GM12865 (cell line): ENCODE measurements at places on chromosomes 16 and 17.

- DNase-seq: no peak
These were observed 507 bp downstream of the FHOD1 start for GRCh38 chr16:67246756-67247191.

DNA sequence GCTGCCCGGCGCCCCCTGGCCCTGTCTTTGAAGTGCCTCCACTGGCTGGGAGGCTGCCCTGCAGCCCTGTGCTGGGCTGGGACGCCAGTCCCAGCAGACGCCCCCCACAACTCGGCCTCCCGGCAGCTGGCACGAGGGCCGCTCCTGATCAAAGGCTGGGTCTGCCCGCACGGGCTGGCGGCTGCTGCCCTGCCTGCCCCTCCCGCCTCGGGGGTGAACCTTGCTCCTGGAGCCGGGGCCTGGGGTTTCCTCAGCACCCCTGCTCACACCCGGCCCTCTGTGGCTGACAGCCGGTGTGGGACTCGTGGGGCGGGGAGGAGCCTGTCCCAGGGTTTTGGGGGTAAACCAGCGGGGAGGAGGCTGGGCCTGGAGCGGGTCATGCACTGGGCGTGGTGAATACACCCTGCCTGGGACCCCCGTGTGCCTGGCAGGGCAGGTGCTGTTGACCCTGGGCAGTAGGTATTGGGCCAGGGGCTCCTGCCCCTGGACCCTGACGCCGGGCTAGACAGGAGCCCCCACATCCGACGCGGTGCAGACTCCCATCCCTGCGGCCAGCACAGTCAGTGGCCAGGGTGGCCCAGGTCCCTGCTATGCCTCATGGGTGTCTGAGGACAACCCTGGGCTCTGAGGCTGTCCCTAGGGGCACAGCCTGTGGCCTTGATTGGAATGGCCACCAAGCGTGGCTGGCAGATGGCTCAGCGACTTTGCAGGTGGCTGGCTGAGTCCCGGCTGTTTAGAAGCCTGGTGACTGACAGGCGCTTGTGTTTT lies 21.7 kb downstream of the CENPX start:
- no peak for DNase-seq

DNA sequence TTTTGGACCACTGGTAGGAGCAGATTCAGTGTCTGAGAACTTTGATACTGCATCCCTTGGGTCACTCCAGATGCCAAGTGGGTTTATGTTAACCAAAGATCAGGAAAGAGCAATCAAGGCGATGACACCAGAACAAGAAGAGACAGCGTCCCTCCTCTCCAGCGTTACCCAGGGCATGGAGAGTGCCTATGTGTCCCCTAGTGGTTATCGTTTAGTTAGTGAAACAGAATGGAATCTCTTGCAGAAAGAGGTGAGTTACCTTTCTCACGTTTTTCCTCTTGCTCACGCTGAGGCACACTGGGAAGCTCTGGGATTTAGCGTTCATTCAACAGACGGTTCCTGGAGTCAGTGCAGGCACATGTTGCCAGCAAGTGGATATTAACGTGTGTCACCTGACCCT lies 58.0 kb downstream of the NUP88 start:
- DNase-seq: no peak

DNA sequence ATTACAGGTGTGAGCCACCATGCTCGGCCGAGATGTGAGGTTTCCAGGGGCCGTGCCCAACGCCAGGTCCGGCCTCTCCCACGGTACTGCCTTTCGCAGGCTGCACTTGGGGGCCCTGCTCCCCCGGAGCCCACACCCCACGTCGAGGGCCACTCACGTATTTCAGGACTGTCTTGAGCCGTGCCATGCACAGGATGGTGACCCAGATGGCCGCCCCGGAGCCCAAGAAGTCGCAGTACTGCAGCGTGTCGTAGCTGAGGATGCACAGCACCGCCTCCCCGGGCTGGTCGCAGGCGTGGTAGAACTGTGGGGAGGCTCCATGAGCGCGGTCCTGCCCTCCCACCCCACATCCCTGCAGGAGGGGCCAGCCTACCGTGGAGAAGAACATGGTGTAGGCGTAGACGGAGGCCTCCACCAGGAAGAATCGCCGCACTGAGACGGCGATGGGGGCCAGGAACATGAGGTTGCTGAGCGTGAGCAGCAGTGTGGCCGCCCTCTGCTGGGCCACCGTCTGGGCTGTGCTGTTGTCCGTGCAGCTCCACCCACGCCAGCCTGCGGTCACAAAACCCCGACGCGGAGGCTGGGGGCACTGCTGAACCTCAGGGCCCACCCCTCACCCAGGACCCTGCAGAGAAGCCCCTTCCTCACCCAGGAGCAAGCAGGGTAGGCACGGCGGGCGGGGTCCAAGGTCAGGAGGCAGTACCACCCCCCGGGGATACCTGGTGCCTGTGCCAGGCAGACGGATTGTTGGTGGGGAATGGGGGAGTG lies 3.7 kb upstream of the MRPL28 start:
- DNase-seq: no peak

DNA sequence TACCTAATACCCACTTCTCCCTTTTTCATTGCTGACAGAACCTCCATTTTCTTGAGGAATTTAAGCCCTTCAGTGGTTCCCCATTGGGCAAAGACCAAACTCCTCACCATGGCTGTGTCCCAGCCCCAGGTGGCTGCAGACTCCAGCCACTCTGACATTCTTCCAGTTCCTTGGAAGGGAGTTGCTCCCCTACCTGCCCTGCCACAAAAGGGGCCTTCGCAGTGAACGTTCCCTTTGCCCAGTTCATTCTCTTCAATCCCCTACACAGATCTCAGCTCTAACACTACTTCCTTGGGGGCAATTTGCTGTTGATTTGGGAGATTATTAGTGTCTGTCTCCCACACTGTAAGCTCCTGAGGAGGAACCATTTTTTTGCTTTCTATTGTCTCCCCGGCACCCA lies 3.2 kb upstream of the AKTIP start:
- no peak for DNase-seq

DNA sequence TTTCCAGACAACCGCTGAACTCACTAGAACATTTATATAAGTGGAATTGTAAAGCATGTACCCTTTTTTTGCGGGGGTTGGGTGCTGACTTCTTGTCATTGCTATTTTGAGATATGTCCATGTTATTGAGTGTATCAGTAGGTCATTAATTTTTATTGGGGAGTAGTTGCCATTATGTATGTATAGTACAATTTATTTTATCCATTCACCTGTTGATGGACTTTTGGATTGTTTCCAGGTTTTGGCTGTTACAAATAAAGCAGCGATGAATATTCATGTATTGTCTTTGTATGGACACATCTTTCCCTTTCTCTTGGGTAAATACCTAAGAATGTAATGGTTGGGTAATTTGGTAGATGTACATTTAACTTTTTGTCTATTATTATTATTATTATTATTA lies 12.7 kb downstream of the NFATC3 start:
- DNase-seq: no peak

DNA sequence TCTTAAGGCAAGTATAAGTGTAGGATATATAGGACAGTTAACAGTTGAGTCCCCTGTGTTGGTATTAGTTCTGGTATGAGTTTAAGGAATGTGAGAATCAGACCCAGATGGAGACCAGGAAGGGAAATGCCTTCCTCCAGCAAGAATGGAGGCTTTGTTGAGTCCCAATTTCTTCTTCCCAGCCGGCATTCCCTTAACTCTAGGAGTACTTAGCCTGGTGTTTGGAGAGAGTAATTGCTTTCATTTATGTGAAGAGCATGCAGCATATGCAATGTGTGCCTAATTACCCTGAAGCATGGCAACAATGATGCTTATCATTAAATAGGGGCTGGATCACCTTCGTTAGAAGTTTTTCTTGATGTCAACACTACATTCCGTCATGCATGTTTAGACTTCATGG lies 225.9 kb upstream of the XYLT1 start:
- DNase-seq: no peak

DNA sequence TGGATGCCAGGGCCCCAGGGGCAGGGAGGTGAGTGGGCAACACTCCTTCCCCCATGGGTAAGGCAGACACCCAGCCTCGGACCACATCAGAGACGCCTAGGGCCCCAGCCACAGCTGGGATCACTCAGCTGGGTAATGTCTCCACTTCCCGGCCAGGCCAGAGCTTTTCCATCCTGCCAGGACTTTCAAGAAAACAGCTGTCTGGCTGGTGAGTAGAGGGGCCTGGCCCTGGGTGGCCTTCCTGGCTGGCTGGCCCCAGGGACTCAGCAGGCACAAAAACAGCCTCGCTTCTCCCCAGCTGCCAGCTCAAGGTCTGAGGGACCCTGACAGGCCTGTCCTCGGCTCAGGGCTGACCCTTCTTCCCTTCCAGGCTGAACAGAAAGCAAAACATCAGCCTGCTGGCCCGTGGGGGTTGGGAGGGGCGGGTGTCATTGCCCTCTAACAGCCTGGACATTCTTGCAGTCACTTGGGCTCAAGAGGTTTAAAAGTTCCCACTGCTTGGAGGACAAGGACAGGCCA lies 45.3 kb upstream of the JPH3 start:
- no peak for DNase-seq

GRCh38 chr16:4870138-4870671 lies 22.9 kb downstream of the UBN1 start:
- no peak for DNase-seq

DNA sequence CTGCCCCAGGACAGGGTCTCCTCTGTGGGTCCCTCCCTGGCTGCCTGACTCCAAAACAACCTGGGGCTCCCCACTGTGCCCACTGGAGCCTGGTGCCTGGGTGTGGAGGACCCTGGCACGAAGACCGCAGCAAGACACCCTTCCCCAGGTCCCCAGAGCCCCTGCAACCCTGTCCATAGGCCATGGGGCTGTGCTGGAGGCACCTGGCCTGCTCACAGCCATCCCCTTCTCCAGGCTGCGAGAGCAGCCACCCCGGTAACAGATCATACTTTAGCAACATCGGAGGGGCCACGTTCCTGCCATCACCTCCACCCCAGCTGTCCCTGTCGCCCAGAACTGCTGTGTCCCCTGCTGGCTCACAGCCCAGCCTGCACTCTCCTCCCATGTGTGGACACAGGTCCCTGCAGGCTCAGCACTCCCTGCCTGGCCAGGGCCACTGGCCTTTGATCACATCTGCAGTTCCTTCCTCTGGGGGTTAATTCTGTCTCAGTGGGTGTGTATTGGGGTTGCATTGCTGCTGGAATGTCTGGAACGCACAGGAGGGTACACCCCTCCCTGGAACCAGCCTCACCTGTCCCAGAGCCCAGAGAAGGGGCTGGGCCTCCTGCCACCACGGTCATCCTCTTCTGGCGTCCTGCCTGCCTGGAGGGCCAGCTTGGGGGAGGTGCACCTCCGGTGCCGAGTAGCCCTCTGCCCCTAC lies 12.2 kb downstream of the PPL start:
- no peak for DNase-seq

- no peak for DNase-seq
These were observed 179.2 kb downstream of the IRF8 start for GRCh38 chr16:86078121-86078600.

DNA sequence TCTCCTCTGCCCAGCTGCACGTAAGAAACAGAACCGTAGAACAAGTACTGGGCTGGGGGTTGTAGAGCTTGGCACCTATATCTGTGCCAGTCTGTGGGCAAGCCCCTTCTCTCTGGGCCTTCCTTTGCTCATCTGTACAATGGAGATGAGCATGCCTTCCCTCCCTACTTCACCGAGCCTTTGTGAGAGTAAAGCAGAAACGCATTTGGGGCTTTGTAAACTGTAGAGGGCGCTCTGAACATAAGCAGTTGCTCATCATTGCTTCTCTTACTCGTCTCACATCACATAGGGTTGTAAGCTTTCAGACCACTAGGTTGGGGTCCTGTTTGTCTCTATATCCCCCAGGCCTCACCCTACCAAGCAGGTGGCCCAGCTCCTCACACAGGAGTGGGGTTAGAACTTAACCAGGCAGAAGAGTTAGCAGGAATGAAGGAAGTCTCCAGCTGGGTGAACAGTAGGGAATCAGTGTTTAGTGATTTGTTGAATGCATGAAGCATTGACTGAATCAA lies 15.1 kb downstream of the SAMD14 start:
- peak; percentile 68 for DNase-seq

GRCh38 chr16:54488729-54489128 lies 202.1 kb upstream of the IRX3 start:
- DNase-seq: no peak

GRCh38 chr16:4936991-4937781 lies at the start of gene PPL:
TSS of gene PPL (minus strand) at chr16:4937148. CDS start at chr16:4937045, 103 bp downstream.
- peak; percentile 42 for DNase-seq

GRCh38 chr17:13428611-13429042 lies 173.1 kb downstream of the HS3ST3A1 start:
- no peak for DNase-seq

DNA sequence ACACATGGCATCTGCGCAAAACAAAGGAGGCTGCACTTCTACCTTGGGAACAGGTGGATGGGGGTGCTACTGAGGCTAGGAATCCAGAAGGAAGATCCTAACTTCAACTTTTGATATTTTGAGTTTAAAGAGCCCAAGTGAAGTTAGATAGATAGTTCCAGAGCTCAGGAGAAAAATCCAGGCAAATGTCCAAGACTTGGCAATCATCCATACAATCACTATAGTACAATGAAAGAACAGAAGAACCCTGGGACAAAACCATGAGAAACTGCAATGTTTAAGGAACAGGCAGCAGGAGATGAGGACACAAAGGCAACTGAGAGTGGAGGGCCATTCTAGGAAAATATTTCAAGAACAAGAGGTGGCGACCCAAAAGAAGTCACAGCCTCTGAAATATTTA lies 12.4 kb downstream of the CDYL2 start:
- DNase-seq: no peak

DNA sequence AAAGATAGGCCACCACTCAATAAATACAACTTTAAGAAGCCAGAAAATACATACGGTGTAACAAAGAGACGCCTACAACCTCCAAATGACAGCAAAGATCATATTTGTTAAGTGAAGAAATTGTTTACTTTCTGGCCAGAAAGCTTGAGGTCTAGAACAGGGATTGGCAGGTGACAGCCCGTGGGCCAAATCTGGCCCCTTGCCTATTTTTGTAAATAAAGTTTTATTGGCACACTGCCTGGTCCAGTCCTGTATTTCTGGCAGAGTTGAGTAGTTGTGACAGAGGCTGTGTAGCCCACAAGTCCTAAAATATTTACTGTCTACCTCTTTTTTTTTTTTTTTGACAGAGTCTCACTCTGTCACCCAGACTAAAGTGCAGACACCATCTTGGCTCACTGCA lies 3.4 kb upstream of the CLEC19A start:
- no peak for DNase-seq

DNA sequence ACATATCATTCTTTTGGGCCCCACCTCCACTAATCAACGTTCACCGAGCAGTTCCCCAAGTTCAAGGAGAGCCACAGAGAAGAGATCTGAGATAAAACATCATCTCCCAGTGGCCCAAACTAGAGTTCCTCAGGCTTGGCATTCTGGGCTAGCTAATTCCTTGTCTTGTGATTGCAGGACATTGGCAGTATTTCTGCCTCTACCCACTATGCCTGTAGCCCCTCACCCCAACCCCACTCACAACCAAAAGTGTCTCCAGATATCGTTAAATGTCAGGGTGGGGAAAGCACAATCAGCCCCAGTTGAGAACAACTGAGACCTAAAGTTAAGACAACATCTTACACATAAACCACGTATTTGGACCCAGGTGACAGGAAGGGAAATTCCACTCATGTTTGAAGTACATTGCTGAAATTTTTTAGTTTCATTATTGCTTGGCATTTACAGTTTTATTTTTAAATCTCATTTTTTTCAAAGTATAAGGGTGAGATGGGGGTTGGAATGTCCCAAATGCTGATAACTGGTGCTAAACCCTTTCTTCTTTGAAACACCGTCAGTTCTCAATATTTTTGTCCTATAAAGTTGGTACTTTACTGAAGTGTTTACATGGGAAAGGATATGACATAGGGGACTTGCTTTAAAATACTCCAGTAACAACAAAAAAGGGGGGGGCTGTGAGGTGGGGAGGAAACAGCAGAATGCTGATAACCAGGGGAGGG lies 13.6 kb downstream of the ZC3H7A start:
- peak; percentile 90 for DNase-seq
